Caco-2 (cell line): ENCODE measurements at places on chromosomes 5 and 9. TPM values are rescaled to one million over a fixed set of nuclear protein-coding genes. Genes with fewer than 3 reads are reported as not detected.

Gene TIMD4
- total RNA-seq = 1.7 and 2.0 TPM in 2 replicates

Gene OGN
- not detected in 2 replicates for total RNA-seq

Gene PCDHGC4
- total RNA-seq = 0.28 and 0.39 TPM in 2 replicates

Gene IL4
- not detected in 2 replicates for total RNA-seq

Gene GNA14
- total RNA-seq = not detected in 2 replicates

Gene SH3TC2
- total RNA-seq = 5.3 and 5.8 TPM in 2 replicates

Gene COX7C
- total RNA-seq = 502 and 527 TPM in 2 replicates

Gene SLC6A3
- total RNA-seq = not detected in 2 replicates

DNA sequence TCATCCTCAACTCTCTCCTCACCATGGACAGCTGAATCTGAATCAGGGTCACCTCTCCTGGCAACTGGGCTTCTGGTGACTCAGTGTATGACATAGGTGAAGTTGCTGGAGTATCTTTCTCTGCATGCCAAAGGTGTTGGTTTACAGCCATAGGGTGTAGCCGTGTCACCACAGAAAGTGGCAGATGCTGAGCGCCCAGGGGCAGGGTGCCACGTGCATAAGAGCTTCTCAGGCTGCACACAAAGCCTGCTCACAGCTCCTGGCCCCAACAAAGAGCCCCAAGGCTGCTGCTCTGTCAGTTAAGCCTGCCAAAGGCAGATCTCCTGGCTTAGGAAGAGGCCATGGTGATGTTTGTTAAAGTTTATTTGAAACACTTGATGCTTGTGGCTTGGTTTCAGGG is 297.7 kb upstream of the WWC1 start:
- H3K4me1 ChIP-seq = no peaks in the 10 kb centered on the region
- H3K4me3 ChIP-seq = no peak overlapping the region
- H3K36me3 ChIP-seq = no peaks in the 10 kb centered on the region
- H3K27me3 ChIP-seq = peaks cover 2% of the 10 kb centered on the region

DNA sequence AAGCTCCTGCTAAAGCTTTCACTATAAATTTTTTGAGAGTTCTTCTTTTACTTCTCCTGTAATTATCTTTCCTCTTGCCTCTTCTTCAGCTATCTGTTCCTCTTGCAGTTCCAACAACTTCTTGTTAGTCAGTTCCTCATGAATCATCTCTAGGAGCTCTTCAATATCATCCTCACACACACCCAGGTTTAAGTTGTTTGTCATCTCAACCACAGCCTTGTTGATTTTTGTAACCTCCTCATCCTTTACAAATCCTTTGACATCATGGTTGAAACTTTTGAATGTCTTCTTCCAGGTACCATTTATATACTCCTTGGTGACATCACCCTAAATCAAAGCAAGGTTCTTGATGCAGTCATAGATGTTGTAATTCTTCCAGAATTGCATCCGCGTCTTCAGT is 106.3 kb upstream of the MAMDC2 start:
- no peak overlapping the region for H3K4me3 ChIP-seq
- no peaks in the 10 kb centered on the region for H3K27me3 ChIP-seq
- no peak overlapping the region for H3K27ac ChIP-seq
- DNase-seq = no peak
- H3K4me1 ChIP-seq = no peaks in the 10 kb centered on the region

- peak; percentile 4 for DNase-seq
- no peak within 1 kb of the TSS for H3K27ac ChIP-seq
- no peaks in the 10 kb centered on the region for H3K4me1 ChIP-seq
- no peaks in the 10 kb centered on the region for H3K36me3 ChIP-seq
- H3K4me3 ChIP-seq = peak within 1 kb of the TSS; percentile 18
These were observed at the start of gene ENTREP1 for GRCh38 chr9:69324549-69325401. TSS of gene ENTREP1 (plus strand) at chr9:69325215. CDS start at chr9:69325310, 95 bp downstream.

GRCh38 chr5:73186976-73187375 is 14.0 kb downstream of the TMEM174 start:
- H3K4me1 ChIP-seq = peaks cover 25% of the 10 kb centered on the region
- H3K27me3 ChIP-seq = no peaks in the 10 kb centered on the region
- no peak overlapping the region for H3K4me3 ChIP-seq
- H3K36me3 ChIP-seq = no peaks in the 10 kb centered on the region
- no peak for DNase-seq

- no peak overlapping the region for H3K4me3 ChIP-seq
- H3K27ac ChIP-seq = no peak overlapping the region
- no peaks in the 10 kb centered on the region; the same call in 1 of the 2 replicates for H3K27me3 ChIP-seq
- no peaks in the 10 kb centered on the region for H3K4me1 ChIP-seq
- no peak for DNase-seq
These were observed 32.4 kb upstream of the NFIB start for GRCh38 chr9:14346231-14346791.

DNA sequence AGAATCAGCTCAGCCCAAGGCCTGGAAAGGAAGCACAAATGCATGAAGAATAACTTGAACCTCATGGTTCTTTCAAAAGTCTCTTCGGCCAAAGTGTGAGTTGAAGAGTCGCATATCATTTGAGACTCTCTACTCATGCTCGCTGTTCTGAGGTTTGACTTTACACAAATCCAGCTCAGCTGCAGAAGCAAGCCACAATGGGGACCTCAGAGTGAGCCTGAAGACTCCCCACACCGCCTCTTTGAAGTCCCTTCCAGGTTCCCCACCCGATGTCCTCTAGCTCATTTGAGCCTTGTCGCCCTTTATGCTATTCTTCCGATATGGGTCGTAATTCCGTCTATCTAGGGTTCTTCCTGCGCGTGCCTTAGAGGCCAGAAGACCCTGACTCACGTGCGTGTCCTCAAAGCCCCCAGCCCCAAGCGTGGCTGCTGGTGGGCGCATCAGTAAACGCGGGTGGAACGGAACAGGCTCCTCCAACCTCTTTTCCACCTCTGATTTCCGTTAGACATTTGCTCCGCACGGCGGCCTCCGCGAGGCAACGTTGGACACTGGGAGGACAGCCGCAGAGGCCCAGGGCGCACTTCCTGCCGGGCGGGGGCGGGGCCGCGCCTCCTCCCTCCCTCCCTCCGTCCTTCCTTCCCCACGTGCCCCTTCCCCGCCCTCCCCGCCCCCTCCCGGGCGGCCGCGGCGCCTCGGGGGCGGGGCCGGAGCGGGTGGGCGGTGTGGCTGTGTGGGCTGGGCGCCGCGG is at the start of gene SNX30:
Gene SNX30 (plus strand): TSS at position 745 of the 748 bp plus-strand sequence. CDS start 242 bp downstream, outside the sequence.
- DNase-seq = peak; percentile 93
- H3K36me3 ChIP-seq = no peaks in the 10 kb centered on the region
- H3K4me3 ChIP-seq = peak within 1 kb of the TSS; percentile 99
- peak within 1 kb of the TSS; percentile 85 for H3K27ac ChIP-seq
- H3K27me3 ChIP-seq = no peaks in the 10 kb centered on the region

GRCh38 chr9:16718952-16719351 is 151.5 kb downstream of the BNC2 start:
- no peaks in the 10 kb centered on the region for H3K36me3 ChIP-seq
- no peaks in the 10 kb centered on the region for H3K27me3 ChIP-seq
- H3K27ac ChIP-seq = no peak overlapping the region
- no peaks in the 10 kb centered on the region for H3K4me1 ChIP-seq
- DNase-seq = no peak
- H3K4me3 ChIP-seq = no peak overlapping the region

GRCh38 chr5:41906151-41906550 is 2.0 kb downstream of the RIMOC1 start:
- H3K4me1 ChIP-seq = no peaks in the 10 kb centered on the region
- DNase-seq = no peak
- H3K27ac ChIP-seq = no peak overlapping the region
- no peaks in the 10 kb centered on the region for H3K27me3 ChIP-seq
- no peak overlapping the region for H3K4me3 ChIP-seq
- no peaks in the 10 kb centered on the region; the same call in 1 of the 2 replicates for H3K36me3 ChIP-seq

DNA sequence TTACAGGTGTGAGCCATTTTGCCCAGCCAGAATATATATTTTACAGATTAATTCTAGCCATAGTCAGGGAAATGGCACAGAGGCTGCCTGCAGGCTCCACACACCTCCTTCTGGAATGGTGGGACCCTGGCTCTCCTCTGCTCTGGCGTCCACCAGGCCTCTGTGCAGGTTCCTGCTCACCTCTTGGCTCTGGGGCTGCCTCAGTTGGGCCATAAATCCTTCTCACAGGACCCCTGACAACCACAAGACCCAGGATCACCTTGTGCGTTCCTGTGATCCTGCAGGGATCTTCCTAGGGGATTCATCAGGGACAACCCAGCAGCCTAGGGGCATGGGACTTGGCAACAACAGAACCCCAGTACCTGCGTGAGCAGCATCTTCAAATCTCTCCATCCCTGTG is 93.0 kb upstream of the FSTL4 start:
- H3K27me3 ChIP-seq = no peaks in the 10 kb centered on the region
- H3K36me3 ChIP-seq = no peaks in the 10 kb centered on the region
- H3K4me1 ChIP-seq = no peaks in the 10 kb centered on the region
- no peak overlapping the region for H3K4me3 ChIP-seq
- no peak overlapping the region for H3K27ac ChIP-seq

DNA sequence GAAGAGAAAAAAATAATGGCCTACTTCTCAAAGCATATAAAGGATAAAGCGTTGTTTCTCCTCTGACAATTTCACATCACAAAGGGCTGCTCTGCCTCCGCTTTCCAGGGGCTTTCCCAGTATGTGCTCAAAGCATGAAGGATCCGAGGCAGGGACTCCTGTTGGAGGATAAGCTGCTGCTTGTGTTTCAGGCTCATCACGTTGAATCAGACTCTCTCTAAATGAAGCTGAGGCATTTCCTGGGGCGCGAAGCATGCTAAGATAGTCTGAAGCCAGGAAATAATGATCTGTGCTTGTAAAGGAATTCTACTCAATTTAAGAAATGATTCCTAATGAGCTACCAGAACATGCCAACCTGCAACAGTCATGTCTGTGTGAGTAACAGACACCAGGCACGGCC is 97.5 kb downstream of the MARCHF11 start:
- DNase-seq = no peak
- no peaks in the 10 kb centered on the region; the same call in 1 of the 2 replicates for H3K27me3 ChIP-seq
- H3K36me3 ChIP-seq = no peaks in the 10 kb centered on the region
- no peak overlapping the region for H3K27ac ChIP-seq
- H3K4me1 ChIP-seq = no peaks in the 10 kb centered on the region
- H3K4me3 ChIP-seq = no peak overlapping the region

DNA sequence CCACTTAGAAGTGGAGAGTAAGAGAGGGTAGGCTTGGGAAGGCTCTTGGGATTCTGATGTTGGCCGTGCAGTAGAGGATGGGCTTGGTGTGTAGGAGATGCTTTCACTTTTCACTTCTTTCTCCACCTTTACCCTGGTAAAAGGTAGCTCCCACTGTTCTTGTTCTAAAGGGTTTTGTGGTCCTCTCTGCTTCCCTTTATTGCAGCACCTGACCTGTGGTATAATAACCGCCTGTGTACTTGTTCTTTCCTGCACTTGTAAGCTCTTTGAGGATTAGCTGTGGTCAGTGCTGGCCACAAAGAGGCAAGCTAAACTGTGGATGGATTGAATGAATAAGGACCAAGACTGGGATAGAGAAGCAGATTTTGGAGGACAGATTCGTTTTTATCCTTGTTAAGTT is 25.2 kb downstream of the KDM4C start:
- peaks cover 76% of the 10 kb centered on the region for H3K4me1 ChIP-seq
- no peak for DNase-seq
- H3K4me3 ChIP-seq = no peak overlapping the region

GRCh38 chr9:135882011-135882410 is 25.3 kb downstream of the CAMSAP1 start:
- no peak overlapping the region for H3K4me3 ChIP-seq
- no peaks in the 10 kb centered on the region; the same call in 1 of the 2 replicates for H3K36me3 ChIP-seq

GRCh38 chr5:58085800-58086199 is 374.1 kb downstream of the PLK2 start:
- H3K36me3 ChIP-seq = no peaks in the 10 kb centered on the region
- no peak overlapping the region for H3K27ac ChIP-seq
- no peak for DNase-seq
- no peaks in the 10 kb centered on the region for H3K4me1 ChIP-seq

DNA sequence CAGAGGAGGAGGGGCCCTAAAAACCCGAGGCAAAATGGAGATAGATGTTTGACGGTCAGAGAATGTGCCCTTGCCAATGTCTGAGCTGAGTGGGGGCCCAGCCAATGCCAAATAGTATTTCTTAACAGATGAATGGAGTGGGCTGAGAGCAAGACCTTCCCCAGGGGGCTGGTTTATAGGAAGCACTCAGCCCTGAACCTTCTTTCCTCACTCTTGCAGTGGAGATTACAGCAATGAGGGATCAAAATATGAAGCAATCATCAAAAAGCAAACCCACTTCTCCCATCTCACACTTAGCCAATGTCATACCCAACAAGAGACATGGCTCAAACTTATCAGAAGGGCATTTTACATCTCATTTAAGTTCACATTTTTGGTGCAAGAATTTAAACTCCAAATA is 350.3 kb downstream of the GADD45G start:
- H3K27me3 ChIP-seq = no peaks in the 10 kb centered on the region
- H3K4me3 ChIP-seq = no peak overlapping the region
- no peaks in the 10 kb centered on the region for H3K36me3 ChIP-seq
- no peak overlapping the region for H3K27ac ChIP-seq
- no peak for DNase-seq

DNA sequence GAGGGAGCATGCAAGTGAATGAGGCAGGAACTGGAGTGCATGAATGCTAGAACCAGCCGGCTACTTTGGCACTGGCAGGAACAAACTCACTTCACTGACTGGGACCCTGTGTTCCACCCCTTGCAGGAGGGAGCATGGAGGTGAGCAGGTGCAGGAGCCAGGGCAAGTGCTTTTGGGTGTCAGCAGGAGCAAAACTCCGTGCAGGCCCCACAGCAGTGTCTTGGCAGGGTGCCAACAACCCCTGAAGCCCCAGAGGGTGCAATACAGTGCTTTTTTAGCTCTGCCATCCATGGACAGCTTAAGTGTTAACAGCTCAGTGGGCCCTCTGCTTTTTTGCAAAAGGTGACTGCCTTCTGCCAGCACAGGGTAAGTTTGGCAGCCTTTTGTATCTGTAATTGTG is 245.8 kb upstream of the PCSK5 start:
- no peaks in the 10 kb centered on the region for H3K4me1 ChIP-seq
- DNase-seq = no peak
- H3K27me3 ChIP-seq = no peaks in the 10 kb centered on the region
- no peak overlapping the region for H3K27ac ChIP-seq
- no peak overlapping the region for H3K4me3 ChIP-seq

- H3K4me3 ChIP-seq = no peak overlapping the region
- no peak for DNase-seq
- H3K36me3 ChIP-seq = no peaks in the 10 kb centered on the region
- H3K4me1 ChIP-seq = no peaks in the 10 kb centered on the region
These were observed 402.0 kb upstream of the IRX4 start for GRCh38 chr5:2284678-2285077.

- no peak for DNase-seq
- no peaks in the 10 kb centered on the region for H3K4me1 ChIP-seq
- H3K27me3 ChIP-seq = no peaks in the 10 kb centered on the region
- no peaks in the 10 kb centered on the region for H3K36me3 ChIP-seq
These were observed 232.1 kb upstream of the PCSK5 start for GRCh38 chr9:75658301-75658905.
